D721Med (cell line): ENCODE measurements at places on chromosomes 1 and 21.

DNA sequence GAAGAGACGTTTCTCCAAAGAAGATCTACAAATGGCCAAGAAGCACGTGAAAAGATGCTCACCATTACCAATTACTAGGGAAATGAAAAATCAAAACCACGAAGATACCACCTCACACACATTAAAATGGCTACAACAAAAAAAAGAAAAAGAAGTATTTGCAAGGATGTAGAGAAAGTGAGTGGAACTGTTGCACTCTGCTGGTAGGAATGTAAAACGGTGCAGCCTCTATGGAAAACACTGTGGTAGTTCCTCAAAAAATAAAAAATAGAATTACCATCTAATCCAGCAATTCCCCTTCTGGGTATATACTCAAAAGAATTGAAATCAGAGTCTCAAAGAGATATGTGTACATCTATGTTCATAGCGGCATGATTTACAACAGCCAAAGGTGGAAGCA is 115.4 kb upstream of the EDN2 start:
- no peak for DNase-seq

- no peak for DNase-seq
Measured at GRCh38 chr1:212586206-212587015, 22.1 kb upstream of the ATF3 start.

DNA sequence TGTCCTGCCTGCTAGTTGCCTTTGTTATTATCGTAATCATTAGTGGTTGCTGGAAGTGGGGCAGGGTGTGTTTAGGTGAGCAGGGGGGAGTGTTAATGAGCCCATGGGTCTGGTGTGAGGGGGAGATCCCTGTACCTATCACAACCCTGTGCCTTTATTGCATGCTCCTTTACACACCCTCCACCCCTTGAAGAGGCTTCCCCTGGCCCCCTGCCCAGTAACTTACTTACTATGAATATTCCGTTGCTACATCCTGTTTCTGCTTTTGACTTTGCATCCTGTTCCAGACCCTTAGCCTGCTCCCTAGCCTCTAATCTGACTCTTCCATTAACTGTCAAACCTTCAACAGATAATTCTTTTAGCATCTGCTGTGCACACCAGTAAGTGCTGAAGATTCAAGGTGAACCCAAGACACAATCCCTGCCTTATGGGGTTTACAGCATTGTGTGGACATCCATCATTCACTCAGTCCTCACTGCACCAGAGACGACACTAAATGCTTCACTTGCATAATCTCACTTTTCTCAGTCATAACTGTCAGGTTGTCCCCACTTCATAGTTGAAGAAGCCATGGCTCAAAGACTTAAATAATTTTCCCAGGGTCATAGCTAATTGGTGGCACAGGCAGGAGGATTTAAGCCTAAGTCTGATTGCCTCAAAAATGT is 47.9 kb downstream of the CDC7 start:
- DNase-seq, result no peak

DNA sequence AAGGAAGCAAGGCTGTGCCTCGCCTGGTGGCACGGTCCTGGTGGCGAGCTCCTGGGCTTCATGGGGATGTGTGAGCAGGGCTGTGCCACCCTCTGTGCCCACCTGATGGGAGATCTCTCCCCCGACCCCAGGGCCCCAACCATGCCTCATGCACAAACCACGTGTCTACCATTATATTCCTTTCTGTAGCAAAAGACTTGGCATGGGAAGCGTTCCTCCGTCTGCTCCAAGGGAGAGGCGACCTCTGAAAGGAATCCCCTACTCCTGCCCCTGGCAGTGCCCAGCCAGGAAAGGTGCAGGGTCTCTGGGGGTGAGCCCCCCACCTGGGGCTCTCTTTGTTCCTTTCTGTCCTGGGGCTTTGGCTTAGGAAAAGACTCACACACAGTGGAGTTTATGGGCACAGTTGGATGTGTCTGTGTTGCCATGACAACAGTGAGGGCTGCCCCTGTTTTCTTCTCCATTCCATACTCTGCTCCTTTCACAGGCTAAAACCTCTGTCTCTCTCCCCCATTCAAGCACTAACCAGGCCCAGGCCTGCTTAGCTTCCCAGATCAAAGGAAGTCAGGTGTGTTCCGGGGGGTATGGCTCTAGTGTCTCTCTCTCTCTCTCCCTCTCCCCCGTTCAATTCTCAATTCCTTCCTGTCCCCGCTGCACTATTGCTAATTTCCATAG is 21.4 kb upstream of the LRRN2 start:
- DNase-seq, result no peak

DNA sequence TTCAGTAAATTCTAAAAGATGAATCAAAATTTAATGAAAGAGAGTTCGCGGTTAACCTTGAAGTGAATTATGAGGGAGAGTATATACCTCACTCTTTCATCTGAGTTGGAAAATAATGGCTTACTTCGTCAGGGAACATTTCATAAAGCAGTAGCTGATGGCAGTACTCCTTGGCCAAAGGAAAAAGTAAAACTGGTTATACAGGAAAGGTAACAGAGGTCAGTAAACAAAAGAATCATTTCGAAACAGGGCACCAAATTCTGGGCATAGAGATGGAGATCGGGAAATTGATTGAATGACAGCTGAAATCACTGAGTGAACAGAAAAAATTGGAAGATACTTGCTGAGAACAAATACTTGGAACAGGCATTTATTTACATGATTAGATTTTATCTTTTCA is 199.0 kb downstream of the OLFM3 start:
- DNase-seq, result no peak

- DNase-seq, result no peak
Measured at GRCh38 chr1:164592634-164593033, 33.6 kb downstream of the PBX1 start.

- DNase-seq, result no peak
Measured at GRCh38 chr21:28747464-28747863, 245.2 kb downstream of the LTN1 start.

DNA sequence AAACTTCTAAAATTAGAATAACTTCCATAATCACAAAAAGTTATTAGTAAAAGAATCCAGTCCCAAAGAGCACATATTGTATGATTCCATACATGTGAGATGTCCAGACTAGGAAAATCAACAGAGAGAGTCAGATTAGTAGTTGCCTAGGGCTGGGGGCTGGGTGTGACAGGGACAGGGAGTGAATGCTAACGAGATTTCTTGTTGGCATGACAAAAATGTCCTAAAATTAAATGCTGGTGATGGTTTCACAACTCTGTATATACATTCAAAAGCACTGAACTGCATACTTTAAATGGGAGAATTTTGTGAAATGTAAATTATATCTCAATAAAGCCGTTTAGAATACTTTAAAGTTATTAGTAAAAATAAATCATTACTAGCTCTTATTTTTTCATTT is 92.2 kb downstream of the SLC44A5 start:
- no peak for DNase-seq

DNA sequence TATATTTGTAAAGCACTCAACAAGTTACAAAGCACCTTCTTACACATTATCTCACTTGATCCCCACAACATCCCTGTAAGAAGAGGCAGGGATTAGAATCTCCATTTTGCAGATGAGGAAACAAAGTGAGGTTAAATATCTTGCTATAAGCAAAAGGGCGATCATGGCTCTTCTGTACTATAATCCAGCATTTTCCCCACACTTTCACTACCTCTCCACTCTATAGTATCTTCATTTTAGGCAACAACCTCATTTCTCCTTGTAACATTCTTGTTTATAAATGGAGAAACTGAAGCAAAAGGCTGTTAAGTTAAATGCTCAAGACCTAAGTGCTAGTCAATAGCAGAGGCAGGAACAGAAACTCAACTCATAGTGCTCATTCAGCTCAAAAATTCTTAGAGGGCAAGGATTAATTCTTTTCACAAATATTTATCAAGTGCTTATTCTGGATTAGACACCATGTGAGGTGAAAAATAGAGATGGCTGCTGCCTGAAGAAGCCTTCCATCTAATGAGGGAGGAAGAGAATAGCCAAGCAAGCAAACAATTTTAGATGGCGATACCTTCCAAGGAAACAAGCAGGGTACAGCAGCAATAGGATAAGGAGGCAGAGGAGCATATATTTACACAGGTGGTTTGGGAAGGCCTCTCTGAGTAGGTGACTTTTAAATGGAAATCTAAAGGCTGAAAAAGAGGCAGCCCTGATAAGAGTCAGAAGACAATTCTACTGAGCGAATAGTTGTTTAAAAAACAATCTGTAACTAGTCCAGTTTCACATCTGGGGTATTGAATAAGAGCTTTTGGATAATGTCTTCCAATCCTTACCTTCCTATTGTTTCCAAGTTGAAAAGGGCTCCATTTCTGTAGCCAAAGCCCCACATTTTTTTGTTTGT is 3.5 kb downstream of the ERRFI1 start:
- no peak for DNase-seq
